Activated effector memory CD4-positive, alpha-beta T cell treated with Interleukin-2 at 50 U/mL for 16 hours (primary cell): ENCODE measurements at places on chromosomes 2 and 18.

DNA sequence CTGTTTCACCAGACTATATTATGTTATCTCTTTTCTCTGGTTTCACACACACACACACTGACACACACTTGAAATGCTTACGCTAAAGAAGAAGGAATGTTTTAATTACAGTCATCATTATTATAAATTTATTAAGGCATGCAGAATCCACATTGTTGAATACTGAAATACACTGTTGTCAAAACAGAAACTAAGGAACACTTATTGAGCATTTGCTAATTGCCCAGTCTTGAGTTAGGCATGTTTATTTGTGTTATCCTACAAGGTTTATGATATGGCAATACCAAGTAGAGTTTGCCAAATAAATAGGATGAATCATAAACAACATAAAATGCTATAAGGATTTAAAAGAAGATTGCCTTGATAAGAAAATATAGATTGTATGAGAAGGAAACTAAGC is 917.0 kb upstream of the PIK3C3 start:
- no peak for DNase-seq

DNA sequence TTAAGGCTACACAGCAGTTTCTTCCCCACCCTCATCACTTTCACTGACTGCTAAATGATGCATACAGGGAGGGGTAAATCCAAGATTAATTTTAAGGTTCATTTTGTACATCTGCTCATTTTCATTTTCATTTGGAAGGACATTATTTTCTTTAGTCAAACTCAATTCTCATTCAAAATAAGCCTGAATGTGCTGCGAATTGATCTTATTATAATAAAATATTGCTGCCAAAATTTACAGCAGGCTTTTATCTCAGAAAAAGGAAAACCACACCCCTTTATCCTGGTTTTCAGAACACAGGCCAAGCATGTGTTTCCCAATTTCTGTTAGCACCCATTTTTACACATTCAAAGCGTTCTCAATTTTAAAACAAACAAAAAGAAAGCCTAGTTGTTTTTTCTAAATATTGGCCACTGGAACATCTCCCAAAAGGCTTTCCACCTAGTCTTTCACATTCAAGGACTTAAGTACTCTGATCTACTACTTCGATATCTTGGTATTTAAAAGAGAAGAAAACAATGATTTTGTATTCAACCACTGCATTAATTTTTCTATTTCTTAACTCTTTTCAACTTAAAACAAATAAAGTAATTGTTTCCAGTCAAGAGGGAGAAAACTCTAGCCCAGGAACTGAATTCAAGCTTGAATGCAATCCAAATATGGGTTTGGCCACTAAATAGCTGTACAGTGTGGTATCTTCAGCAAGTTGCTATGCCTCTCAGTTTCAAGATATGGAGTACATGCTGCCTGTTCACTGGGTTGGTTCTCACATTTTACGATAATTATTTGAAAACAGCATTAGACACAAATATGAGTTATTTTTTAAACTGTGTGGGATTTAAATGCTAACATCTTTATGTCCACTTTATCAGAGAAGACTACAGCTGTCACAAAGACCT is 52.5 kb downstream of the CDH2 start:
- DNase-seq, result no peak

- DNase-seq, result no peak
These were observed 249.6 kb downstream of the DCDC2C start for GRCh38 chr2:3952866-3953516.

- DNase-seq, result no peak
These were observed 6.5 kb upstream of the CYBRD1 start for GRCh38 chr2:171515672-171516298.

DNA sequence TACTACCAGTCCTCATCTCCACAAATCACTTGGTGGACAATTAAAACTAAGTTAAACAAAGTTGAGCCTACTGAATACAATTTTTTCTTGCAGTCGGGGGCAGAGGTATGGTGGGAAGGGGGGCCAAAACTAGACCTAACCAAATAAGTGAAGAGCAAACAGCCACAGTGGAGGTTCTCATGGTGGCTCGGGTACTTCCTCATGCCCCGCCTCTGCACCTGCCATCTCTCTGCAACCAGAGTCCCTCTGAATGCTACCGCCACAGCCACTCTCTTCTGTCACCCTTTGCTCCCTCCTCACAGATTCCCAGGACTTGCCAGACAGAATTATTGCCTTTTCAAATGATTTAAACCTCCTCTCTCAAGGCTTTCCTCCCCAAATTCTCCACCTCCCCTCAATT is 204.2 kb downstream of the TMEM247 start:
- DNase-seq, result no peak

- no peak for DNase-seq
These were observed 84.5 kb upstream of the NOSTRIN start for GRCh38 chr2:168717790-168718502.

DNA sequence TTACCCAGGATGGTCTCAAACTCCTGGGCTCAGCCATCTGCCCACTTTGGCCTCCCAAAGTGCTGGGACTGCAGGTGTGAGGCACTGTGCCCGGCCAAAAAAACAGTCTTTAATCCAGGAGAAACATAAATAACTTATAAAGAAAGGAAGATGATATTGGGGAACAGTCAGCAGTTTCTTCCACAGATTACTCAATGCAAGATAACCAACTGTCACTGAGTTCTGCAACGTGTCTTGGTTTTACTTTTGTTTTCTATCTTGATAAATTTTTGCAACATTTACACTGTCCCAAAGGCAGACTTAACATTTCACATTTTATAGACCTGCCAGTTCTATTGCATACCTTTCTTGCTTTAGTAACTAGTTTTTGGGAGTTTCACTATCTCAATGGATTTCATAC is 71.1 kb downstream of the ANKRD44 start:
- no peak for DNase-seq

GRCh38 chr2:71687412-71687811 is 234.1 kb downstream of the DYSF start:
- DNase-seq, result no peak

- DNase-seq, result no peak
These were observed 402.5 kb upstream of the DDX18 start for GRCh38 chr2:117411983-117412382.

- DNase-seq, result no peak
These were observed 83.4 kb downstream of the PDK1 start for GRCh38 chr2:172639256-172639655.

- DNase-seq, result no peak
These were observed 16.1 kb downstream of the COLEC11 start for GRCh38 chr2:3610881-3611505.

- no peak for DNase-seq
These were observed 82.4 kb downstream of the RBMS1 start for GRCh38 chr2:160411167-160411566.

- no peak for DNase-seq
These were observed 162.2 kb downstream of the ALPK2 start for GRCh38 chr18:58466636-58467205.

DNA sequence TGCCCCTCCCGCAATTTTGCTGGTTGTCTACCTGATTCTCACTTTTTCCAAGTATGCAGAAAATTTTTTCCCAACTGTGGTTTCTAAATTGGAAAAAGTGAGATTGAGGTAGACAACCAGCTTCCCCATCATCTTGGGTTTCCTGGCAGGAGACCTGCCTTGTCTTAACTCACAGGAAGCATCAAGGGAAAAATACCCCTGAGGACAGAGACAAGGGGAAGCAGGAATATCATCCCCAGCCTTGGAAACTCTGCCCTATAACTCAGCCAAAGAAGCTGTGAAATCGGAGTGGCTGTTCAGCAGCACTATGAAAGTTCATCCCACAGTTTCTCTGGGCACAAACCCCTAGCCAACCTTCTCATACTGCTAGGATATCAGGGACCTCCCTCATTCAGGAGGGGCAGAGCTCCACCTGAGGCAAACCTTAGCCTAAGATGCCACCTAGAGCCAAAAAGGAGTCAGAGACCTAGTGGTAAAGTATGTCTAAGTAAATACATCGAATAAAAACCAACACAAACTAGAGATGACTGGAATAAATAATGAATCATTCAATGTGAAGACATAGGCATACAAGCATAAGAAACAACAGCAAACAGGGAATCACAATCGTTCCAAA is 68.2 kb downstream of the ZSWIM2 start:
- no peak for DNase-seq
